ENCODE measurements at places on chromosomes 5 and 9. TPM values are rescaled to one million over a fixed set of nuclear protein-coding genes. Genes with fewer than 3 reads are reported as not detected.

GRCh38 chr5:141094481-141095262 lies at the start of gene PCDHB2:
PCDHB2 (plus strand) TSS chr5:141094615; CDS start chr5:141094791, 176 bp downstream.
- peak; percentile 82 for DNase-seq

DNA sequence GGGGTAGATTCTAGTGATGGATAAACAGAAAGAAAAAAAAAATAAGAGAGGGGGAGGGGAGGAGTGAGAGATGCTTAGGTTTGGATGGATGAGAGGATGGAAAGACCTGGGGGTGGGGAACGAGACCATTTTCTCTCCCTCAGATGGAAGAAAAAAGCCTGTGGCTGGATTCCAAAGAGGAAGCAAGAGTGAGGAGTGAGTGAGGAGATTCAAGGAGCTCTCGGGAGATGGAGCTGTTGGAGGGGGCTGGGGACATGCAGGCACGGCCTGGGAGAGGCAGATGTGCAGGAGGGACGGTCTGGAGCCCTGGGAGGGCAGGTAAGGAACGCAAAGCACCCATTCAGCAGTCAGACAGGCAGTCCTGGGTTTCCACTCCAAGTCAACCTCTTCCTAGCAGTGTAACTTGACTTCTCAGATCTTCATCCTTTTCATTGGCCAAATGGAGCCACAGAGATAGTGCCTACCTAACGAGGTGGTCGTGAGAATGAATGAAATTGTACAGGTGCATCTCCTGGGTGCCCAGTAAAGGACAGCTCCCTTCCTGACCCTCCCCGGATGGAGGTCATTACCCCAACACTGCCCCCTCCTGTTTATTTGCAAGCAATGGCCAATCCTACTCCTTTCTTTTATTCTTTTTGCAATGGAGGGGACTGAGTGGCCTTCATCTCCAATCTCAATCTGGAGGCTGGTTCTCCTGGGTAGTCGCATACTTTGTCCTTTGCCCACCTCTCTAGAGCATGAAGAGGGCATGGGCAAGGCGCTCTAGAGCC lies 52.2 kb downstream of the PCDH1 start:
- DNase-seq, result no peak

- DNase-seq, result no peak
Observed at GRCh38 chr5:137393196-137393993, 105.7 kb downstream of the SPOCK1 start.

DNA sequence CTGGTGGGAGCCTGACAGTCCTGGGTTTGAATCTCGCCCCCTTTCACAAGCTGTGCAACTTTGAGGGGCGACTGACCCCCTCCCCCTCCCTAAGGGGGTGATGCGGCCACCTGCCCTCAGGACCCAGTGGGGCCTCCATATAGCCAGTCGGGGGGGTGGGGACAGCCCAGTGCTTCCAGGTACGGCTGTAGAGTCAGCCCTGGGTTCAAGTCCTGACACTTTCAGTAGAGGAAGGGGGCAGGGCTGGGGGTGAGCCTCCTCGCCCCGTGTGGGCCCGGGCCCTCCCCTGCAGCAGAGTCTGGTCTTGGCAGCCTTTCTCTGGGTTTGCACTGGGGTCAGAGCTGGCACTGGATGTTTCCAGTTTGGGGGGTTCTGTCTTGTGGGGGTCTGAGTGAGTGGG lies 216.3 kb downstream of the C9orf50 start:
- DNase-seq, result no peak

DNA sequence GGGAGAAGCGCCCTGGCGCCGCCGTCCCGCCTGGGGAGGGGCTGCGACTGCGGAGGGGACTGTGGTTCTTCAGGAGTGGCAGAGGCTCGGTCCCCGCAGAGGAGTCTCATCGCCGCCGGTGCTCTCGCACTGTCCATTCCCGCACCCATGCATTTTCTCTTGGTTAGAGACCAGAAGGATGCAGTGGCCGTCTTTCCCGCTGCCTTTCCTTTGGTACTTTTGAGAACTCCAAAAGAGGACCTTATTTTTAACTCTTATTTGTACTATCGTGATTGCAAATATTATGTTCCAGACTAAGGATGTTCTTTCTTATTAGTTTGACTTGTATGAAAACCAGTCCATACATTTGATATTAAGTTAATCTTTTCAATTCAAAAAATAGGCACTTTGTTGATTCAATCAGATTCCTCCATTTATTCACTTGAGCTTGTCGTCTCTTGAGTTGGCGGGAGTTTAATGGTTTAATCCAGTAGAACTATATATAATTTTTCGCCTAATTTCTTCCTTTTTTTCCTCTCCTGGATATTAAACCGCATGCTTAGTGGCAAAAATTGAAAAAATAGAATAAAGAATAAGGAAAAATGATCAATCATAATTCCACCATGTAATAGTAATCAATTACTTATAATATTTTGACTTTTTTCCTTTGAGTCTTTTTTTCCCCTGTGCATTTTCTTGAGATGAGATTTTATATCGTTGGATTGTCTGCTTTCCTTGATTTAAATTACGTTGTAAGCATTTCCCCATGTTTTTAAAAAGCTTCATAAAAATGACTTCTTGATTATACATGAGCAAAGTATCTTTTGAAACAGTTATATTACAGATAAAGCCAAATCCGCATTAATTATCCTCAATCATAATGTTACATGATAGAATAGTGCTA lies 861 bp downstream of the ZFYVE16 start:
- peak; percentile 67 for DNase-seq

DNA sequence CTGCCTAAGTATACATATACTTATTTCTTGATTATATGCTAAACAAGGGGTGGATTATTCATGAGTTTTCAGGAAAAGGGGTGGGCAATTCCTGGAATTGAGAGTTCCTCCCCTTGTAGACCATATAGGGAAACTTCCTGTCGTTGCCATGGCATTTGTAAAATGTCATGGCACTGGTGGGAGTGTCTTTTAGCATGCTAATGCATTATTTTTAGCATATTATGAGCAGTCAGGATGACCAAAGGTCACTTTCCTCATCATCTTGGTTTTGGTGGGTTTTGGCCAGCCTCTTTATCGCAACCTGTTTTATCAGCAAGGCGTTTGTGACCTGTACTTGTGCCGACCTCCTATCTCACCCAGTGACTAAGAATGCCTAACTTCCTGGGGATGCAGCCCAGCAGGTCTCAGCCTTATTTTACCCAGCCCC lies 80.9 kb downstream of the ALDH7A1 start:
- DNase-seq, result no peak

- DNase-seq, result no peak
Observed at GRCh38 chr5:53407373-53407772, 73.1 kb upstream of the FST start.

GRCh38 chr5:103886826-103887225 lies 324.2 kb upstream of the NUDT12 start:
- no peak for DNase-seq

The ROR2 gene
- 3.5 TPM for total RNA-seq

Measured in endothelial cell (in vitro differentiated cells).